ENCODE measurements at places on chromosomes 2 and 18.

DNA sequence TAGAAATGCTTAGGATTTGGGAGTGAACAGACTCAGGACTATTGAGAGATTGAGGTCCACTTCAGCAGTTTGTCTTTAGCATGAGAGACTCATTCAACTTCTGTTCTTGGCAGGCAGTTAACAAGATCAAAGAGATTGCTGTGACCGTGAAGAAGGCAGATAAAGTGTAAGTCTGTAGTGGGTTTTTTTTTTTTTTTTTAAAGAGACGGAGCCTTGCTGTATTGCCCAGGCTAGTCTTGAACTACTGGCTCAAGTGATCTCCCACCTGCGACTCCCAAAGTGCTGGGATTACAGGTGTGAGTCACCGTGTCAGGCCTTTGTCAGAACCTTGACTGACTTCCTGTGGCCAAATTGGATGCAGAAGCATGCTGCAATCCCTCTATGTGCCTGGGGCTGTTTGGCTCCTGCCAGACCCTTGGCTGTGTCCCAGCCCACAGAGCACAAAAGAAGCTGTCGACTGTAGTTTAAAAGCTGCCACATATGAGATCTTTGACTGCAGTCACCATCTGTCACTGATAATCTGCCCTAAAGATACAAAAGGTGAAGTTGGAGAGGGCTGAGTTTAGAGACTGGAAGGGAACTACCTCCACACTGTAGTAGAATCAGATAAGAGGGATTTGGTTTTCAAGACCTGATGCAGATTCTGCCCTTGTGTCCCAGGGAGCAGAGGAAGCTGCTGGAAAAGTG lies 9.9 kb downstream of the CCT7 start:
- H3K27ac ChIP-seq, result no peak overlapping the region
- H3K36me3 ChIP-seq, result peaks cover 50% of the 10 kb centered on the region
- H3K27me3 ChIP-seq, result no peaks in the 10 kb centered on the region
- H3K4me3 ChIP-seq, result no peak overlapping the region

GRCh38 chr18:79405781-79406575 lies 10.2 kb downstream of the NFATC1 start:
- peaks cover 2% of the 10 kb centered on the region for H3K4me1 ChIP-seq
- no peak overlapping the region for H3K27ac ChIP-seq
- H3K36me3 ChIP-seq, result peaks cover 3% of the 10 kb centered on the region
- no peak overlapping the region for H3K4me3 ChIP-seq
- no peak for DNase-seq

DNA sequence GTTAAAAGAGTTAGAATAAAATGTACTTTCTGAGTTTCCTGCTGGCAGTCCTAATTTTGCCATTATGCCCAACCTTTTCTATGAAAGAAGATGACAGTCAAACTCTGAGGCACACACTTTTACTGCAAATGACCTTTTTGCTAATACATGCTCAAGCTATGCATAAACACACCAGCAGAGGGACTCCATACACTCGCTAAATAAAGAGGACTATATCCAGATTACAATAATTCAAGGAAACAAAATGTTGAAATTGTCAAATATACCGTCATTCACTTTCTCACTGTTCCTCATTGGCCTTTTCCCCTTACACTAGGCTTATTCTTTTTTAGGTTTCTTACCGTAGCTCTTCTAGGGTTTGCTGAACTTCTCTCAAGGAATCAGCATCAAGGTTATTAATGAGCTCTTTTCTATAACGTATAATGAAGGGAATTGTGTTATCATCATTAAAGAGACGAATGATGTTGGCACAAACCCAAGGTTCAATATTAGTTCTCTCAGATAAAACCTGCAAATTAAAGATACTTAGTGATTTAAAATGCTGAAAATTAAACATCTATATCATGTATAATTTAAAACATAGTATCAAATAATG lies 25.7 kb downstream of the SRBD1 start:
- no peak for DNase-seq
- no peaks in the 10 kb centered on the region for H3K36me3 ChIP-seq
- H3K27ac ChIP-seq, result no peak overlapping the region
- no peaks in the 10 kb centered on the region for H3K4me1 ChIP-seq

DNA sequence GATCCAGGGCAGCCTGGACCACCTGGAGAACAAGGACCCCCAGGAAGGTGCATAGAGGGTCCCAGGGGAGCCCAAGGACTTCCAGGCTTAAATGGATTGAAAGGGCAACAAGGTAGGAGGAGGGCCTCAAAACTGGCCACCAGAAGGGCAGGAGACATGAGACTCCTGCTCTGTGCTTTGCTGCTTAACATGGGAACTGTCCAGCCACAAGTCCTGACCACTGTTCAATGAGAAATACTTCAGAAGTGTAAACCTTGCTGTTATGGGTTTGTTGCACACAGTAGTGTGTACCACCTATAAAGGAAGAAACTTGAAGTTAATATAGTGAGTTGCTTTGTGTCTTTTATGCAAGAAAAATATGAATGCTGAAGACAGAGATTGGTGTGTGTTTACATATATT lies 44.2 kb upstream of the MFF start:
- H3K4me3 ChIP-seq, result no peak overlapping the region
- H3K36me3 ChIP-seq, result no peaks in the 10 kb centered on the region
- H3K27ac ChIP-seq, result no peak overlapping the region
- no peak for DNase-seq
- no peaks in the 10 kb centered on the region for H3K4me1 ChIP-seq

GRCh38 chr2:144936442-144936841 lies 416.5 kb upstream of the ZEB2 start:
- H3K4me1 ChIP-seq, result no peaks in the 10 kb centered on the region
- DNase-seq, result no peak
- no peaks in the 10 kb centered on the region for H3K36me3 ChIP-seq
- no peaks in the 10 kb centered on the region for H3K27me3 ChIP-seq
